Aorta (tissue), 5 donors: ENCODE measurements at places on chromosomes 5 and 9.
A peak's percentile ranks its signal among the peaks of the same experiment; 100 is the strongest.

DNA sequence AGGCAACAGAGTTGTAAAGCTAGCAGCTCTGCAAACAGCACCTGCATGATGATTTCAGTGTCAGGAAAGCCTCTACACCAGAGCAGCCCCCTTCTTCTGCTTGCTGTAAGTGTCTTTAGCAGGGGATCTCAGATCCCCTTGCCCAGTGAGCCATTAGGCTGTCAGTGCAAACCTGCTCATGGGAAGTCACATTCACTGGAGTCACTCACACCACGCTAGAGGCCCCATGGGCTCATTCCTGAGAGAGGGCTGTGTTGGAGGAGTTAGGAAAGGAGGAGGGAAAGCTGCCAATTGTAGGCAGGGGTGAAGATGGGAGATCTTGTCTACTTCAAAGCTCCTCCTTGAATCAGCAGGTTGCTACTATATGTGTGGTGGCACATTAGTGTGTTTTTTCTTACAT, 275.2 kb downstream of the SMARCA2 start:
- DNase-seq, result no peak

- peak; percentile 68 for DNase-seq
Measured at GRCh38 chr5:138974227-138975063, 99.3 kb upstream of the LRRTM2 start.

GRCh38 chr5:87829217-87829551, 416.5 kb upstream of the CCNH start:
- DNase-seq, result peak; percentile 61

DNA sequence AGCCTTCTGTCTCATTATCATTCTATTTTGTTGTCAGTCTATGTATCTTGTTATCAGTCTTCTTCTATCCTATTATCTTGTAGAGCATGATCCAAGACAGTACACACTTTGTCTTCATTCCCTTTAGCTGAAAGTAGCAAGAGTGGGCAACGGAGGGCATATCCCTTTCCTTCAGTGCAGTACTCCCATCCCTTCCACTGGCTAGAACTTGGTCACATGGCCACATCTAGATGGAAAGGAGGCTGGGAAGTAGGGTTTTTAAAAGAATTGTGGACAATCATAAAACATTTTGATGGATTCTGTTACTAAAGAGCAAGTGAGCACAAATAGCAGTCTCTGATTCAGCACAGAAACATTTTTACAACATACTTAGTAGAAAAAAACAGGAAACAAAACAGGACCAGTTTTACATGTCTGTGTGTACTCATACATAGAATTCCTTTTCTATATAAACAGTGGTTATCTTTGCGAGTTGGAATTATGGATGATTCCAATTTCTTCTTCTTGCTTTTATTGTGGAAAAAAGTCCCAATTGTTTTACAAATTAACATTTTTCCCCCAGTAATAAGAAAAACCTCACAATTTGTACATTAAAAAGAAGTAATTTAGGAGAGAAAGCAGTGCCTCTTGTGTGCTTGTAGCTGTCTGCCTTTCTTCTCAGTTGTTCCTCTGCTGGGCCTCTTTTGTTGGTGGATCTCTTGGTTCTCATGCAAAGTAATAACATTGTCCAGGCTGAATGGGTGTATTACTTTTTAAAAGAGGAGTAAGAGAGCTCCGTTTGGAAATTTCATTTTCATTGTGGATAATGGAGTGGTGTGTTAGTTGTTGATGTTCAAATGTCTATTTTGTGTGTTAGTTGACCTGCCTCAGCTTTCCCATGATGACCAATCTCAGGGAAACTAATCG, 410.9 kb upstream of the TRPC7 start:
- DNase-seq, result no peak

DNA sequence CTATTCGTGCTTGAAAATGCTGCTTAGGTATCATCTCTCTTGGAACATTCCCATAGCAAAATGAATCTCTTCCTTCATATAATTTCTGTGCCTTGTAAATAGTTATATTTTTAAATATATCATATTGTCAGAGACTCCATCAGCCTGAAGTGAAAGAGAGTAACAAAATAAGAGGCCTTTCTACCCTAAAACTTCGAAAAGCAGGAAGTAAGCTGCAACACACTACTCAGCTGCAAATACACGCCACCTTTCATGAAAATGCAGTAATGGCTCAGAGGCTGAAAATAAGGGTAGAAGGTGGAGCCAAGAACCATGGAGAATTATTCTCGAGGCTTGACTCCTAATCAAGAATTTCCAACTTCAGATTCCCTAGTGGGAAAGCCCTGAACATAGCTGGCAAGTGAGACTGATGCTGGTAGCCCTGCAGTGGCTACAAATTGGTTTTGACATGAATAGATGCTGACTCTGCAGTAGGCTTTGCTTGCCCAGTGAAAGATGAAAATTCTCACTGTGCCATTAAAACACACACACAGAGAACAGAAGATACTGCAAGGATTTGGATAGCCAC, 30.2 kb upstream of the PTGER4 start:
- DNase-seq, result no peak

DNA sequence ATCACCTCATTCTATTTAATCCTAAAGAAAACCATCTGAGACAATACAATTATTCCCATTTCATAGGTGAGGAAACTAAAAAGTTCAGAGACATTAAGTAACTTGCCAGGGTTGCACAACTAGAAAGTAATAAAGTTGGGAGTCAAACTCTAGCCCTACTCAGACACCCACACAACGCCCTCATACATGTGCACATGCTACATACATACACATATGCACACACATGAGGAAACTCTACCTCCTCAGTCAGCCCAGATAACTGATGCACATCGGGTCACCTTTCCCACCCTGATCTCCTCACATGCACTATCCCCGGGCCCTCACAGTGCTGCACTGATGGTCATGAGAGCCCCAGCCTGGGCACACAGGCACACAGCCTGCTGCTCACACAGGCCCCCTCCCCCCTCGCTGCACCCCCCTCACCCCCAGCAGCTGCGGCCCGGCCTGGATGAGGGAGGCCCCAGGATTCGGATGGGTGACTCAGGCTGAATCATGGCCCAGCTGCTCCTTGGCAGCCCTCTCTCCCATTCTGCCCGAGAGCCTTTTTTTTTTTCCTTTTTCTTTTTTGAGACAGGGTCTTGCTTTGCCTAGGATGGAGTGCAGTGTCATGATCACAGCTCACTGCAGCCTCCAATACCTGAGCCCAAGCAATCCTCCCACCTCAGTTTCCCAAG, 5.0 kb upstream of the GPRIN1 start:
- no peak for DNase-seq

GRCh38 chr5:178439493-178440180, 150.6 kb downstream of the COL23A1 start:
- DNase-seq, result no peak

- DNase-seq, result peak; percentile 89
Measured at GRCh38 chr9:97386733-97387503, 25.0 kb upstream of the TDRD7 start.

- DNase-seq, result peak; percentile 89
Measured at GRCh38 chr5:141691867-141692532, 10.0 kb upstream of the ARAP3 start.

- DNase-seq, result no peak
Measured at GRCh38 chr9:98619788-98620187, 88.9 kb downstream of the GABBR2 start.

DNA sequence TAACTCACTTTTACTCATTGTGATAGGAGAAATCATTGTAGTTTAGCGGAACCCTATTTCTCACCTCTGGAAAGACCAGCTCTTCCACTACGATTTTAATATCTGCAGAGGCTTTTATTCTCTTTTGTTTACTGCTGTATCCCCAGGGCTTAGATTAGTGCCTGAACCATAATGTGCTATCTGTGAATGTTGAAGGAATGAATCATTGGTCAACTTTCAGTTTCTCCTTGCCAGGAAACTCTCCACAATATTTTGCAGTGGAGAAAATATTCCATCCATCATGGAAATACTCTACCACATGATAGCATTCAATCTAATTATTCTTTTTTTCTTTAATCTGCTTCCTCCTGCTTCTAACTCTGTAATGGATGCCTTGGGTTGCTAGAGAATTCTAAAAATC, 263.5 kb upstream of the PTPRD start:
- no peak for DNase-seq

DNA sequence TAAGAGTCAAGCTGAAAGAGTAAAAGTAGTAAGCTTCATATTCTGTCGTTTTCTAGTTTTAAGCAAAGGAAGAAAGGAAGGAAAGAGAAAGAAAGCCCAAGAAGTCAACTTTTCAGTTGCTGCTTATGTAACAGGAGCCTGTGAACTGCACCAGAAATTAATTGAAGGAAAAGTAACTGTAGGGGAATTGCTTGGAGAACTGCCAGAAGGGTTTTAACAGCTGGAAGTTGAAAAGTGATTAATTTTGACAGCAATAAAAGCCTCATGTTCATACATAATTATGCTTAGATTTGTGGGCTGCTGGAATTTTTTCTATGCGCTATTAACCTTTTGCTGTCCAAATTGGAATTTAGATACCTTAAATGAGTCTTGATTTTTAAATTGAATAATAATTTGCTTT, 255.7 kb downstream of the ENC1 start:
- DNase-seq, result no peak

DNA sequence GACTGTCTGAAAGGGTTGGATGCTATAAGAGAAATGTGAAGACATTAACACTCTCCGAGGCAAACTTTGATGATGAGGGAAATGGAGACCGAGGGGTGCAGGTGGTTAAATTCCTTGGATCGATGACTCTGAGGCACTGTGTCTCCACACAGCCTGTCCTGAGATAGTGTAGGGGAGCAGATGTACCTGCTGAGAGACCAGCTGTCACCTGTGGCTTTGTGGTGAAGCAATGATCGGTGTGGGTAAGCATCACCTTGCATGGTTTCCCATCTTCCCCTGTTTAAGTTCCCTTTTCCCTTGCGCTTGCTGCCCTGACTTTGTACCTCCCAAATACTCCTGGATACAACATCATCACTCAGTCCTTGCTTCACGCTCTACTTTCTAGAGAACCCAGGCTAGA, 9.8 kb upstream of the MIER3 start:
- DNase-seq, result no peak

DNA sequence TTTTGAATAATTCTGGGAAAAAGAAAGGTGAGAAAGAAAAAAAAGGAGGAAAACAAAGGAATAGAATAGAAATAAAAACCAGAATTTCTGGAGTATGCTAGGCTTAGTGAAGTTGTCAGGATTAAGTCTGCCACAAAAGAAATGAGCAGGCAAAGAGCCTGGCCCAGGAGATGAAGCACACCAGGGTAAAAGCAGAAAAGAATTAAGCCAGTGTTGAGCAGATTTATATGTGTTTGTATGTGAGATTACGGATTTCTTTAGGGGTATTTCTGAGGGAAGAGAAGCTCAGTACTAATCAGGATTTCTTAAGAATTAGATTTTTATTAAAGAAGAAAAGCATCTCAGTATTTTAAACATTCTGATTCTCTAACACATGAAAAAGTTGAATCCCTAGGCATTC, 74.5 kb downstream of the MRPS27 start:
- DNase-seq, result no peak

- DNase-seq, result no peak
Measured at GRCh38 chr5:74903165-74903787, 37.1 kb upstream of the FAM169A start.

DNA sequence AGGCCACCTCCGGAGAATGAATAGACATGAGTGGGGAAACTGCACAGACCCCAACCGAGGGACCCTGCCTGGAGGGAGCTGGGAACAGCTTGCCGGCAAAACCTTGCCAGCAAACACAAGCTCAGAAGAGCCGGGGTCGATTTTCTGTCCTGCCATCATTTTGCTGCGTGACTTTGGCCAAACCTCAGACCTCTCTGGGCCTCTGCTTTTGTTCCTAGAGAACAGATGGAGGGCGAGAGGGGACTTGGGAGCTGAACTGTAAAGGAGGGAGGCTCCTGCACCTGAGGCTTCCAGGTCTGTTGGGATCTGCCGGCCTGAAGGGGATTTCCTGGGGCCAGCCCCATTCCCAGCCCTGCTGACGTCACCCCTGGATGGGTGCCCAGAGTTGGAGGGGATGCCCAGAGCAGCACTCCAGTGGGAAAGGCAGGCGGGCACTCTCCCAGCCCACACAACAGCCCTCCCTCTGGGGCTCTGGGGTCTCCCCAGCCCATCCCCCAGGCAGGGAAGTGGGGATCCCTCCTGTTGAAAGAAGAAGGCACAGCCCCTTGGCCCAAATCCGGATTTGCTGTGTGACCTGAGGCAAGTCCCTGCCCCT, 40.4 kb upstream of the SYNPO start:
- peak; percentile 98 for DNase-seq

GRCh38 chr9:94927048-94927761, 200.7 kb downstream of the AOPEP start:
- no peak for DNase-seq

DNA sequence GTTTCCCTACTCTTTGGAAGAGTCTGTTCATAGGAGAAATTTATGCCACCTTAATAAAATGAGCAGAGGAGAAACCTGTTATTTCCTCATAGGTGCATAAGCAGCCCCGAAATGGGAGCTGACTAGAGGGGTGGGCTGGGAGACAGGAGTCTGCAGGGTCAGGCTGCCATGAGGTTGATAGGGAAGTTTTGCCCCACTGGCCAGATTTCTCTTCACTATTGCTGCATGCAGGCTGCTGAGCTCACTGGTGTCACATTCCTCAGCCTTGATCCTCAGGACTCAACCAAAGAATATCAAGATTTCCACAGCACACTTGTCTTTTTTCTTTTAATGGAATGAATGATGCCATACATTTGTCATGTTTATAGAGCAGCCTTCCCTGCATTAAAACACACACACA, 60.7 kb downstream of the BHMT start:
- no peak for DNase-seq

GRCh38 chr5:146909255-146910068, 30.9 kb upstream of the PPP2R2B start:
- DNase-seq, result no peak

GRCh38 chr5:39759701-39760100, 334.9 kb upstream of the DAB2 start:
- DNase-seq, result no peak

DNA sequence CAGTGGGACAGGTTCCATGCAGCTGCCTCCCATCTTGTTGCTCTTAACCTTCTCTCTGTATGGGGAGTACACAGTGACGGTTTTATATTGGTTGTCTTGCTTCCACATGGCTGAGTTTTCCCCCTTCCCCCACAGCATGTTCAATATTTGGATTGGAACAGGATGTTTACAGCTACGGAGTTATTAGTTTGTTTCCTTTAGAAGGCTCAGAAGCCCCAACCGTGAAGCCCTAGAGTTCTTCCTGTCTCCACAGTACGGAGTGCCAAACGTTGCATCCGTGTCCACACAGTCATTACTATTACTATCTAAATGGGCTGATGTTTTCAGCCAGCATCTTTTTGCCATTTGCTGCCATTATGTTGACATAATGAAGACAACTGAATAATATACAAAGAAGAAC, 277.5 kb downstream of the MARCHF11 start:
- DNase-seq, result no peak

- no peak for DNase-seq
Measured at GRCh38 chr9:81305561-81306182, 383.7 kb downstream of the TLE1 start.

GRCh38 chr9:91138760-91139159, 223.0 kb downstream of the AUH start:
- no peak for DNase-seq

DNA sequence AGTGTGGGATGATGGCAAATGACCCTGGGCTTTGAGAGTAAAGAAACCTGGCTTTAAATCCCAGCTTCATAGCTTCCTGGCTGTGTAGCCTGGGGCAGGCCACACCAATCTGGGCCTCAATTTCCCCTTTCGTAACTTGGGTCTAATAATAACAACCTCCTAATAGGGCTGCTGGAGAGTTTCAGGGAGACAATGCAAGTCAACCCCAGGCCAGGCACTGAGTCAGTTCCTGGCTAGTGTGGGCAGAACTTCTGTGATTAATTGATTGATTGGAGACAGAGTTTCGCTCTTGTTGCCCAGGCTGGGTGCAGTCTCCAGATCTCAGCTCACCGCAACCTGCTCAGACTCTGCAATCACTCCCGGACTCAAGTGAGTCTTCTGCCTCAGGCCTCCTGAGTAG, 3.3 kb upstream of the SH2D3C start:
- no peak for DNase-seq
